ENCODE measurements at places on chromosomes 1 and 21.

DNA sequence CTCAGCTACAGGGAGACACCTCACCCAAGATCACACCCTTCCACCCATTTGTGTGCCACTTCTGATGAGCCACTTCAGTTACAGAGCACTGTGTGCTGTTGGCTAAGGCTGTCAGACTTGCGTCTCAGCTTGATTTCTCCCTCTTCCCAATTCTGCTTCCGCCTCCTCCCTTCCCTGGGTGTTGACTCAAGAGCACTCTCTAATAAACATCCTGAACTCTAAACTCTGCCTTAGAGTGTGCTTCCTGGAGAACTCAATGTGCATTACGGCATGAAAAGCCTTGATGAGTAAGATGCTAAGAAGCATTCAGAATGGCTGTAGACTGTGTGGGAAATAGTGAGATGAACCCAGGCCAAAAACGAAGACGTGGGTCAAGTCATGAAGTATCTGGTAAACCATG is 54.9 kb upstream of the S1PR1 start:
- DNase-seq, result no peak

DNA sequence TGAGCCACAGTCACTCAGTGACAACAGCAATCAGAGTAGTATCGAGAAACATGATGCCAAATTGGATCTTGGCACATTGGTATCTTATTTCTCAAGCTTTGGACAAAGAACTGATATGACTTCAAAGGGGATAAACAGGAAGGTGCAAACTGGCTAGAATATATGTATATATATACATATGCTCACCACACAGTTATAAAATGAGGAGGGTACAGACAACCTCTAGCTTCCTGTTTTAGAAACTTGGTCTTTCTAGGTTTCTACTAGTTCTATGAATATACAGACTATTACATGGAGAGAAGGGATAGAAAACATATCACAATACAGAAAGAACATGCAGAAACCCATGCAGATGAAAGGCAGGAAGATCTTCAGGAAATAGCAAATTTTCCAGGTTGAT is 292.1 kb upstream of the SNX7 start:
- no peak for DNase-seq

DNA sequence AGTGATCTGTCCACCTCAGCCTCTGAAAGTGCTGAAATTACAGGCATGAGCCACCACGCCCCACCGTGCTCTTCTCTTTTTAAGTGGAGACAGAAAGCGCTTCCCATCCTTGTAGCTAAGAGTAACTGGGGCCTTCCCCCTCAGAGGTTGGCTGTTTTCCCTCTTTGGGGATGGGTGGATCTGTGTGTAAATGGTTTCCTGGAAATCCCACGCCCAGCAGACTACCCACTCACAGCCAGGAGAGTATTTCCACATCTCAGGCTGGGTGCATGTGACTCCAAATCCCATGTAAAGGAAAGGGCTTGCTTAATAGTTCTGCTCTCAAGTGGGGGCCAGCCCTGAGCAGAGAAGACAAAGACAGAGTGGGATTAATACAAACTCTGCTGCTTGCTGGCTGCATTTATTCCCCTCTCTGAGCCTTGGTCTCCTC is 19.6 kb upstream of the TCEA3 start:
- DNase-seq, result no peak

GRCh38 chr1:54398963-54399528 is 7.1 kb downstream of the SSBP3 start:
- DNase-seq, result no peak

DNA sequence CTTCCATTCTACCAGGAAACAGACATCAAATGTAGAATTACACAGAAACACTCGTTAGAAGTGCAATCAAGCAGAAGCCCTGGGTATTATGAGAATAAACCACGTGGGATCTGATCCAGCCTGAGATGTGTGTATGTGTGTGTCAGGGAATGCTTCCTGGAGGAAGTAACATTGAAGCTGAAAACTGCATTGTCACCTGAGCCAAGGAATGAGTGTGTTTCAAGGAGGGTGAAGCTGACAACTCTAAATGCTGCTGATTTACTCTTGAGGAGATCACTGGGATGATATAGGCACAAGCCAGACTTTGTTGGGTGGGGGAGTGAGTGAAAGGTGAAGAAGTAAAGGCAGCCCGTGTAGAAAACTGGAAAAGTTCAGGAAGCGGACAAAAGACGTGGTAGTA is 27.6 kb downstream of the FAAH start:
- DNase-seq, result no peak

GRCh38 chr1:29811247-29811646 is 574.9 kb downstream of the PTPRU start:
- no peak for DNase-seq

- no peak for DNase-seq
Measured at GRCh38 chr21:34110594-34111202, 37.3 kb downstream of the MRPS6 start.

DNA sequence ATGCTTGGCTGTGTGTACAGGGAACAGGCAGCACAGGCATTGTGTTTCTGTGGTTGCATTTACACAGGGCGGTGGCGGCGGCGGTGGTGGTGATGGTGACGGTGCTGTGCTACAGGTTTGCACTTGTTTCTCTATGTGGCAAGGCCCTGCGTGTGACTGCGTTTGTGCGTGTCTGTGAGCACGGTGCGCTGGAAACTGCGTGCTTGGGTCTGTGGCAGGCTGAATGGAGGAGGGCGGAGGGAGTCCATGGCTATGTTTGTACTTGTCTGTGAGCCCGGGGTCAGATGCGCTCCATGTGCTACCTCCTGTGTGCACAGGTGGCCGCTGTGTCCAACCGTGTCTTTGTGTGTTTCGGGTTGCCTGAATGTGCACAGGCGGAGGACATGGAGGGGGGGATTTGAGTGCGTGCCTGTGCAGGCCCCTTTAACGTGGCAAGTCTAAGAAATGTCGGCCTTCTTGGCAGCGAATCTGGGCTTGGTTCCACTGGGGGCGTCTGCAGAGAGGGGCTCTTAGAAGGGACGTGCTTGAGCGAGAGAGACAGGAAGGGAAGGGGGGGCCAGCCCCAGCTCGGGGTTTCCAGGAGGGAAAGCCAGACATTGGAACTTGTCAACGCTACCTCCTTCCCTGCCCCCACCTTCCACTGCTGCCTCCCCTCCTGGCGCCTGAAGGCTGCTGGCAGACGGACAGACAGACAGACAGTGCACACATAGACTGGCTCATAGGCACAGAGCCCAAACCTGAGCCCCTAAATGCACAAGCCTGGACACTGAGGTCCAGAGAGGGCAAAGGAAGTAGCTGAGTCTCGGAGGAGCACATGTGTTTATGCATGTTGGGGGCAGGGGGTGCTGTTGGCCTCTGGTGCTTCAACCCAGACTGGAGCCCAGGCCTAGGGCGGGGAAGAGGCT is 32.7 kb upstream of the WASF2 start:
- DNase-seq, result peak; percentile 28

GRCh38 chr21:33397717-33398116 is 5.5 kb upstream of the IFNGR2 start:
- DNase-seq, result no peak

DNA sequence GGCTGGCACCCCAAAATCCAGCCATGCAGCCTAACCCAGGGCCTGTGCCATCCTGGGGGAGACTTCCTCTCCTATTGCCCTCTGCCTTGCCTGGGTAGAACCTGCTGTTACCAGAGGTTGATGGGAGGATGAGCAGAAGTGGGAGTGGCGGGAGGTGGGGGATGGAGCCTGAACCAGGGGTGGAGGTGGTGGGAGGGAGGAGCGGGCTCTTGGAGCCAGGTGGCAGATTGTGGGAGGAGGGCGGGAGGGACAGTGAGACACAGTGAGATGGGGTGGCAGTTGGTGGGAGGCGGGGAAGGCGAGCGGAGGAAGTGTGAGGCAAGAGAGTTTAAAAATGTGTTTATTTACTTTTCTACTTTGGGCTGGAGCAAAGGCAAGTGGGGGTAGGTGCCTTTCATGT is 87.3 kb downstream of the KCNJ6 start:
- DNase-seq, result no peak

GRCh38 chr1:107142140-107142542 is 1.3 kb downstream of the NTNG1 start:
- DNase-seq, result no peak

DNA sequence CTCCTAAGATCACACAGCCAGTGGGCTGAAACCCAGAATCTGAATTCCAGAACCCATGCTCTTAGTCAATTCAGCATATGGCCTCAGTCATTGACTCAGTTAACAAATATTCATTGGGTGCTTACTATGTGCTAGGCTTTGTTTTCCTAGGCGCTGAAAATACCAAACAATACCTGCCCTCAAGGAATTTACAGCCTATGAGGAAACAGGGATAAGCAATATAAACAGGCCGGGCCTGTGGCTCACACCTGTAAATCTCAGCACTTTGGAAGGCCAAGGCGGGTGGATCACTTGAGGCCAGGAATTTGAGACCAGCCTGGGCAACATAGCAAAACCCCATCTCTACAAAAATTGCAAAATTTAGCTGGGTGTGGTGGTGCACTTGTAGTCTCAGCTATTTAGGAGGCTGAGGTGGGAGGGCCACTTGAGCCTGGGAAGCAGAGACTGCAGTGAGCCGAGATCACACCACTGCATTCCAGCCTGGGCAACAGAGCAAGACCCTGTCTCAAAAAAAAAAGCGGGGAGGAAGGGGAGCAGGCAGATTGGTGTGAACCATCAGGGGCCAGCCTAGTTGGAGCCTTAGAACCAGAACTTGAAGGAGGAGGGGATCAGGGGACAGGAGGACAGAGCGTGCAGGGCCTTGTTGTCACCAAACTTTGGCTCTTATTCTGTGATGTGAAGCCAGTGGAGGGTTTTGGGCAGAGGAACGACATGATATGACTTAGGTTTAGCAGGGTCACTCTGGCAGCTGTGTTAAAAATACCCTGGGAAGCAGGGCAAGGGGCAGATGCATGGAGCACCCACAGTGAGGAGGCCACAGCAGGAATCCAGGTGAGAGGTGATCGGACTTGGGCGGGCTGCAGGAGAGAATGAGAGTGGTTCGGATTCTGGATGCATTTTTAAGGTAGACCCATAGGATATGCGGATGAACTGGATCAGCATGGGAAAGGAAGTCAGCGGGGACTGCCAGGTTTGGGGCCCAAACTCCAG is 5.8 kb downstream of the TINAGL1 start:
- DNase-seq, result no peak

DNA sequence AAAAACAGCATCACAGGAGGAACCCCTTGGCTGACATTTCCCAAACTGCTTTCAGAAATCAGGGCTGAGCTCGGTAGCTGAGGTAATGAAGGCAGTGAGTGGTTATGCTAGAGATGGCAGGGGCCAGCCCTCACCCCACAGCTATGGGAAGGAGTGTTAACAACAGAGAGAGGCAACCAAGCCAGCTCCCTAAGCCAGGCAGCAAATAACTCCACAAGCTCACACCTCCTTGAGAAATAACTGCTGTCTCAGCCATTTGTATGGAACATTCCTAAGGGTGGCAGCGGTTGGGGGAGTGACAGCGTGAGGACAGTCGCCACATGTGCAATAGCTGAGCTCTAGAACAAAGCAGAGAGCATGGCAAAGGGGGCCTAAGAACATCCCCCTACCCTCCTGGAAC is 42.6 kb downstream of the LMX1A start:
- no peak for DNase-seq

Data from hypothalamus (tissue), 51 donors.